ENCODE measurements at places on chromosomes 7 and 10.

DNA sequence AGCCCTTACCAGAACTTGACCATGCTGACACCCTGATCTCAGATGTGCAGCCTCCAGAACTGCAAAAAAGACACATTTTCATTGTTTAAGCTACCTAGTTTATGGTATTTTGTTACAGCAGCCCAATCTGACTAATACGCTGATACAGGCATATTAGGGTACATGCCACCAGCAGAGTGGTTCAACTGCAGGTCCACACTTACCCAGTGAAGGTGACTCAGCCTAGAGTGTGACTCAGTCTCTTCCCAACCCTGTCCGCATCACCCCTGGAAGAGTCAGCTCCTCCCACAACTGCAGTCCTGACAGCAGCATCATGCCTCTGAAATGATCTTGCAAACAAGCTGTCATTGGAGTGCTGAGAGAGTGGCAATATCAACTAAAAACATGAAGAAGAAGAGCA lies 30.8 kb upstream of the GOT1 start:
- no peak for DNase-seq

DNA sequence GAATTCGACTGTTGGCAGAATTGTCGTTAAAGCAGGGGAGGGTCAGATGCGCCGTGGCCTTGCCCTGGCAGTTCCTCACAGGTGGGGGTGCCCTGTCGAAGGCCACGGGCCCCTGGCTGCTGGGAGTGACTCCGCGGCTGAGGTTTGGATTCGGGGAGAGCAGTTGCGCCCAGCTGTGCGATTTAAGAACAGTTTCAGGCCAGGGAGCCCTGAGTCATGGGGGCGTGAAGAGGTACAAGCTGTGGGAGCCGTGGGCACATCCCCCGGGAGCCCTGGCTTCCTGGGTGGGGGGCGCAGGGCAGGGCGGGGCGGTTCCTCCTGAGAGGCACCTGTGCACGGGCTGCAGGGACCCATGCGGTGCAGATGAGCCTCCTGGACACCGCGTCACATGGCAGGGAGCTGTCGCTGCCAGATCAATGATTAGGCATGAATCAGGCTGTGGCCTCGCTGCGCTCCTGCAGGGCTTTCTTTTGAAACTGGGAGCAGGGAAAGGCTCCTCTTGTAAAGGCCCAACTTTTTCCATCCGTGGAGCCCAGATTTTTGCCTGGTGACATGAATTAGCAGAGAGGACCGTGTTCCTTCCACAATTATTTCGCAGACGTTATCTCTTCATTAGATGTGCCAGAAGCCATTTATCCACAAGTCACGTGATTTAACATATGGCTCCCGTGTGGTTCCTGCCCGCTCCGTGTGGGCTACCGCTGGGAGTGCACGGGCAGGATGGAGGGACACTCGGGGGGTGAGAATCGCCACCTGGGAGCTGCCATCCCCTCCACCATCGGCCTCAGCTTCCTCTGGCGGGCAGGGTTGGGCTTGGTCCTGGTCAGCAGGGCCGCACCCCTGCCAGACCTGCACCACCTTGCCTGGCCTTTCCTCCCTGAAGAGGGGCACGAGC lies 918 bp downstream of the PWWP2B start:
- DNase-seq, result peak; percentile 75

- DNase-seq, result no peak
Observed at GRCh38 chr10:118997379-118997778, 32.1 kb upstream of the NANOS1 start.

DNA sequence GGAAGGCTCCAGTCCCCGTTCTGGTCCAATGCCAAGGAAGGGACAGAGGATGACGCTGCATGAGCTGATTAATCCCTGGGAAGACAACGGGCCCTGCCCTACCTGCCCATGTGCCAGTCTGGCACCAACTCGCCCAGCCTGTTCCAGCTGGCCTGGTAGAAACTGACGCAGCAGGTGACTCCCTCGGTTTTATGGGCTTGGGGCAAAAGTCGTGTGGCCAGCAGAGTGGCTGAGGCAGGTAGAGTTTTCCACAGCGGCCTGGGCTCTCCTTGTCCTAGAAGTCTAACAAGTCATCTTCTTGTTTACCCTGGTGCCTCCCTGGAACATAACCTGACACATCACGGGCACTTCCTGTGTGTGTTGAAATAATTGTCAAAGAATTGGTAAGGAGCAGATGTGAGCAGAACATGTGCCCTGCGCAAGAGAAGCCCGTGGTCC lies 20.4 kb upstream of the LMTK2 start:
- no peak for DNase-seq

DNA sequence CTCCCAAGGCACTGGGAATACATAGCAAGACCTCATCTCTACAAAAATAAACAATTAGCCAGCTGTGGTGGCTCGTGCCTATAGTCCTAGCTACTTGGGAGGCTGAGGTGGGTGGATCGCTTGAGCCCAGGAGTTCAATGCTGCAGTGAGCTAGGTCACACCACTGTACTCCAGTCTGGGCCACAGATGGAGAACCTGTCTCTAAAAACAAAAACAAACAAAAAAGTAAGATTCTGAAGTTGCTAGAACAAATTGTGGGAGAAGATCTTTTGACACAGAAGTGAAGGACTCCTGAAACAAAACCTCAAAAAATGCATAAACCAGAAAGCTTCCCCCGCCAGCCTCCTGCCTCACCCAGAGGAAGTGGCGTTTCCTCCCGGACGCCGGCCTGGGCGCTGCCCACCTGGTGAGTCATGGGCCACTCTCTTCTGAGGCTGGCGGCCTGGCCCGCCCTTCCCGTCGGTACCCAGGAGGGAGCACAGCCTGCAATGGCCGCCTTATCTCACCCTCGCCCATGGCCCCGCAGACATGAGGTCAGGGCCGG lies 25.4 kb upstream of the ELN start:
- DNase-seq, result no peak

DNA sequence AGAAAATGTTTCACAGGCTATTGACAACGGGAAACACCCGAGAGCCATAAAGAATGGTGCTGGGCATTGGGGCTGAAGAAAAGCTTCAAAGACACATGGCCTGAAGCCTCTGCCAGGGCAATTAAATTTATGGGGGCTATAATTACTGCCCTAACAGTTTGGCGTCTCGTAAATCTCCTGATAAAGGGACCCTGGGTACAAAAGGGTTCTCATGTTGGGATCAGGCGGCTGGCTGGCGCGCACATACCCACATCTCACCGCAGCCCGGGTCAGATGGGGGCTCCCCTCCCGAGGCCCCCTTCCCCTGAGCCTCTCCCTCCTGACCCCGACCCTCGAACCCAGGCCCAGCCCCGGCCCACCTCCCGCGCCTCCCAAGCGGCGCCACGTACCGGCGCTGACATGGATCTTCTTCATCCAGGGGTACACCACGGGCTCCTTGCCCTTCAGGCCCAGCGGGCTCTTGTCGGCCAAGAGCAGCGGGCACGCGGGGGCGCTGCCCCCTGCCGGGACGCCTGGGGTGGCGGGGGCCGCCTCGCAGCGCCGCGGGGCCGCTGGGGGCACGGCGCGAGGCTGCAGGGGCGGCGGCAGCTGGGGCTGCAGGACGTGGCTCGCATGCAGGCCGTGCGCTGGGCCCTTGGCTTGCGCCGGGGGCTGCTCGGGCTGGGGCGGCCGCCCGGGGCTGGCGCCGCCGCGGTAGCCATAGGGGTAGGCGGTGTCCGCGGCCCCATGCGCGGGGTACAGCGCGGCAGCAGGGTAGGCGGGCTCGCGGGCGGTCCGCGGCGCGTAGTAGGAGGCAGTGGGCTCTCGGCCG lies 623 bp downstream of the HOXA4 start:
- DNase-seq, result peak; percentile 61

- DNase-seq, result no peak
Observed at GRCh38 chr10:117680601-117681000, 138.1 kb downstream of the EMX2 start.
